PC-9 (cell line): ENCODE measurements at places on chromosomes 7 and 10. TPM values are rescaled to one million over a fixed set of nuclear protein-coding genes. Genes with fewer than 3 reads are reported as not detected.
A peak's percentile ranks its signal among the peaks of the same experiment; 100 is the strongest.

GRCh38 chr10:63703113-63703670 is 182.0 kb downstream of the REEP3 start:
- no peak overlapping the region for H3K4me3 ChIP-seq
- no peaks in the 10 kb centered on the region for H3K27me3 ChIP-seq
- H3K27ac ChIP-seq = peak overlapping the region; percentile 47

DNA sequence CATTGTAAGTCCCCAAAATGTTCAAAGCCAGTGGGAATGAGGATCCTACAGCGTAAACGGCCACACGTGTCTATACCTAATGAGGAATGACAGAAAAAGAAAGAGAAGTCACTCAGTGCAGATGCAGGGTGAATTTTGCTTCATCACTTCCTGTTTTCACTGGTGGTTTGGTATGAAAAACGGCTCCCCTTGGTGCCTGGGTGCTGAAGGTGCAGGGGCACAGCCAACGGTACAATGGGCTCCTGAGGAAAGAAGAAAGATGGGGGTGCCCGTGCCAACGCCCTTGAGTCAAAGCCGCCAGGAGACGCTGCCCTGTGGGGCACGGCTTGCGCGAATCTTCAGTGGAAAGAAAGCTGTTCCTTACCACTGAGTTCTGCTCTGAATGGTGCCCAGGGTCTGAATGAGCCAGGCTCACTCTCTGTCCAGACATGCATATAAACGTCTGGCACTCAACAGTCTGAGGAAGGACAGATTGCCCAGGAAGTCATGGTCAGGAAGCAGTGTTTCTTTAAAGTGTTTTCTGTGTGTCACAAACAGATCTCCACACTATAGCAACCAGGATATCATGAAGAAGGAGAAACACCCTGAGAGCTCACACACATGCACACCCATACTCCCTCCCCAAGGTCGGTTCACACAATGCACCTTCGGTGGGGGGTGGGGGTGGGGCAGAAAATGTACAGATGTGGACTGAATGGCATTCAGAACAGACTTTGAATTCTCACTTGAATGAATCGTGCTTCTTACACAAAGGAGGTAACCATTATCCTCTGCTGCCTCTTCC is 105.8 kb downstream of the ELMO1 start:
- H3K4me1 ChIP-seq = no peaks in the 10 kb centered on the region
- H3K27me3 ChIP-seq = peaks cover 11% of the 10 kb centered on the region
- DNase-seq = no peak
- H3K36me3 ChIP-seq = no peaks in the 10 kb centered on the region
- peak overlapping the region; percentile 22; the same call in 1 of the 2 replicates for H3K4me3 ChIP-seq
- no peak overlapping the region for H3K27ac ChIP-seq

- no peak overlapping the region for H3K27ac ChIP-seq
- no peaks in the 10 kb centered on the region for H3K27me3 ChIP-seq
- peaks cover 2% of the 10 kb centered on the region; the same call in 1 of the 2 replicates for H3K4me1 ChIP-seq
- H3K36me3 ChIP-seq = no peaks in the 10 kb centered on the region
- DNase-seq = no peak
- no peak overlapping the region for H3K4me3 ChIP-seq
Measured at GRCh38 chr10:131911451-131911850, 10.6 kb downstream of the PPP2R2D start.

- H3K36me3 ChIP-seq = no peaks in the 10 kb centered on the region
- peak overlapping the region; percentile 50 for H3K27ac ChIP-seq
- no peaks in the 10 kb centered on the region for H3K27me3 ChIP-seq
- no peak overlapping the region for H3K4me3 ChIP-seq
Measured at GRCh38 chr10:24900888-24901685, 51.3 kb downstream of the PRTFDC1 start.

DNA sequence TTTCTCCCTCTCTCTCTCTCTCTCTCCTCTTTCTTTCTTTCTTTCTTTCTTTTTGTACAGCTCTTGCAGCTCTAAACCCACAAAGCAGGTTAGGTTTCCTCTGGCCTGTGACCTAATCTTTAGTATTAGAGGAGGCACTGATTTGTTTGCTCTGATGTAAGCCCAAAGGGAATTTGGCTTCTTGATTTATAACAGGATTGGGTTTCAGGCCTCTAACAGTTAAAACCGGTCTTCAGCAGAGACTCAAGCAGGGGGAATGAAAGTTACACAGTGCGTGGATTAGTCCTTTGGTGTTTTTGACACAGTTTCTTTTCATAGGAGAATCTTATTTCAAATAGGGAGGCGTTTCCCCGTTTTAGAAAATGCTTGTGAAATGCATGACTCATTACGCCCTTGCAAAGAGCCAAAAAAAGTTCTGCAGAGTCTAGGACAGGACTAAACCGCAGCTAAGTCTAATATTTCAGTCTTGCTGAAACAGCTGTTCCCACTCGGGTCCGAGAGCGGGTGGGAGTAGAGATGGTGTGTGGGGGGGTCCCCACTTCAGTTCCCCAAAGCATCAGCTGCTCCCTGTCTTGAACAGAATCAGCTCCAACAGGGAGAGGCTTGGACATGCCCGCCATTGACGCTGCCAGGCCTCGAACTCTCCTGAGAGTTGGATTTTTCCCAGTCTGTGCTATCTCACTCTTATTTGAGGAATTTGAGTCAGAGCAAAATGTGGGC is 296.5 kb upstream of the PITRM1 start:
- no peaks in the 10 kb centered on the region for H3K27me3 ChIP-seq
- no peaks in the 10 kb centered on the region for H3K36me3 ChIP-seq
- peaks cover 74% of the 10 kb centered on the region for H3K4me1 ChIP-seq
- peak; percentile 92 for DNase-seq
- H3K27ac ChIP-seq = peak overlapping the region; percentile 100

GRCh38 chr7:14888962-14889361 is 13.6 kb downstream of the DGKB start:
- no peaks in the 10 kb centered on the region for H3K36me3 ChIP-seq
- no peak overlapping the region for H3K4me3 ChIP-seq
- no peak overlapping the region for H3K27ac ChIP-seq
- no peak for DNase-seq
- H3K4me1 ChIP-seq = no peaks in the 10 kb centered on the region

Gene INTS1
- 124 and 170 TPM in 2 replicates for total RNA-seq

Gene NANOS1
- 5.2 and 7.2 TPM in 2 replicates for total RNA-seq

Gene CXCL12
- not detected in 2 replicates for total RNA-seq

Gene ZNHIT1
- total RNA-seq = 105 and 110 TPM in 2 replicates
